GM18507 (cell line): ENCODE measurements at places on chromosomes 4 and X.

DNA sequence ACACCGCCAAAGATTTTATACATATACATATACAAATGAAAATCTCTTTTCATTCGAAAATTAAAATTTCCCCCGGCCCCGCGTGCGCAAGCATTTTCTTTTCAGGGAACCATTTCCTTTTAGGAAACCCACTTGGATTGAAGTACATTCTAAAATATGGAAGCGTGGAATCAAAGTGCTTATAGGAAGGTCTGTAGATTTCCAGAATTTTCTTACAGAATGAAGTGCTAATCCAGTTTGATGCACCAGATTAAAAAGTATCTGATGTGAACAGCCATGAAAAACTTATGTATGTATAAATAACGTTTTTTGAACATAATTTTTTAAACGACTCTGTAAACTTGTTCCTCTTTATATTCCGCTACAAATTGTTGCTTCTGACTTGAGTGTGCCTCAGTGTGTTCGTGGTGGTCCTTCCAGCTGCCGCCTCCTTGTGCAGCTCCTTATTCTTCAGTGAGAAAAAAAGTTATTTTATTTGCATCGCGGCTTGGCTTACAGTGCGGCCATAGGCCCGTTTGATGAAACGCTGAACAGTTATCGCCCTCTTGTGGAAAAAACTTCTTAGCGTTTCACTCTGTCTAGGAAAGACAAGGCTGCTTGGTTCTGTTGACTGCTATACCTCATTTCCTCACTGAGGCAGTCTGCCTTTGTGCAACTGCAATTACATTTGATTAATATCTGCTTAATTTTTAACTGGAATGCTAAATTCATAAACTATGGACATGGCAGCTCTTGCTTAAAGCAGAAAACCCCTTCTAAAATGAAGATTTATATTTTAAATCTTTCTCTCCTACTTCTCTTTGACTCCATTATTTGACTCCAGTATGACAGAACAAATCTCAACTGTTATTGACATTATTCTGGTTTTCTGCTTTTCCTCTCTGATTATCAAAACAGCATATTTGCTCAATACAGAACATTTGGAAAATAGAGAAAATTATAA, 4.7 kb upstream of the NKX6-1 start:
- DNase-seq = no peak

GRCh38 chr4:29175291-29175690, 1544.9 kb upstream of the PCDH7 start:
- DNase-seq = no peak

DNA sequence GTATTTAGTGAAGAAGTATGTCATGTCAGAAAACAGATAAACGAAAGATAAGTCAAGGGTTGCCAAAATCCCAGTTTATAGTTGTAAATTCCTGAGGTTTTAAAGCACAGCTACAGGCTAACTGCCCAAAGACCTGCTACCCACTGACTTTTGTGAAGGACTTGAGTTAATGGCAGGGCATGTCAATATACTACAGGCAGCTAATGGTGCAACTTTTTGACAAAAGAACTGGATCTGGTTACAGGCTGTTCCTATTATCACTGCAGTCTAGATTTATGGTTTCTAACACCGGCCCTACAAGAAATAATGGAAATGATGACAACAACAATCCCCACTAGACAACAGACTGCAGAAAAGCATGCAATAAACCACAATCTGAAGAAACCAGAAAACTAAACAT, 6.4 kb downstream of the SCML2 start:
- no peak for DNase-seq

- no peak for DNase-seq
Observed at GRCh38 chrX:120791013-120791643, 84.5 kb downstream of the CT47B1 start.

DNA sequence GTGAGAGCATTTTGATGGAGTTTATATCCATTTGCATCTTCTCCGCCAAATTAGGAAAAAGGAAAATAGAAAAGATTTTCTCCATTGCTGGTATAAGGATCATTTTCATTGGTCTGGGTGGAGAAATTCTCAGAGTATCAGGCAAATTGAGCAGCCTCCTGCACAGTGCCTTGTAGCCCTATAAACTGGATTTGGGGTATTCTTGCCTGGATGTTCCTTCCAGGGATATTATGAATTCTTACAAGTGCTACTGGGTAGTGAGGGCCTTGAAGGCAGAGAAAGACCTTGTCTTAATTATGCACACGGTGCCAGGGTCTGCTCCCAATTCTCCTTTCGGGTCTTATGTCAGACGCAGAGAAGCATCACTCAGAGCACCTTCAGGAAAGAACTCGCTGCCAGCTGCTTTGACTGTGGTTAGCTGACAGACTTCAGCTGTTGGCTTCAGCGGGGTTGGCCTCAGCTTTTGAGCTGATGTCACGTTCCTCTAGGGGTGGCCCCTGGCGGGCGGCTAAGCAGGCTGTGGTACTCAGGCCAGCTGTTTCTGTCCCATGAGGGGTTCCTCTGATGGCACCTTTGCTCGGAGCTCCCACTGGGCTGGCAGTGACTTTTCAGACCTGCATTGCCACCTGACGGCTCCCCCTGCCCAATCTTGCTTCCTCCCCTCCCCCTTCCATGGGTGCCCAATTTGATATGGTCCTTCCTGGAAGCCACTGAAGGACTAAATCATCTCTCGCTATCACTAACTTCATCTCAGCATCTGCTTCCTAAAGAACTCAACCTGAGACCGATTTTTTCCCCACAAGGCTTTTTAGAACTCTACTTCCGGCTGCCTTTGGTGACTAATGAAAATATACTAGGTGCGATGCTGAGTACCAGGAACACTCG, 519.5 kb downstream of the BCOR start:
- DNase-seq = peak; percentile 3

GRCh38 chr4:139833151-139833910, 167.7 kb downstream of the MGST2 start:
- no peak for DNase-seq

DNA sequence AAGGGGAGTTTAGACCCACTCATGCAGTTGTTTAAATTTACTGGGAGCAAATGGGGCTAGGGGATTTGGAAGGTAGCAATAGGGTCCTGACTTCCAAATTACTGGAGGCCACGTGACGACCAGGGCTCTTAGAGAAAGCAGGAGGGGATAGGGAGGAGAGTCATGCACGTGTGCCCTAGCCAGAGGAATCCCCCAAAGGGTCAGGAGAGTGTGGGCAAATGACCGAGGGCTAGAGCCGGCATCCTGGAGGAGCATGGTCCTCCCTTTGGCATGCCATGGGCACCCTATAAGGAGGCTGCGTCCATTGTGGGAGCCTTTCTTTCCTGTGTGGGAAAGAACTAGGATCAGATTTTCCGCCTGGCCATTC, 25.5 kb upstream of the GPC4 start:
- no peak for DNase-seq

DNA sequence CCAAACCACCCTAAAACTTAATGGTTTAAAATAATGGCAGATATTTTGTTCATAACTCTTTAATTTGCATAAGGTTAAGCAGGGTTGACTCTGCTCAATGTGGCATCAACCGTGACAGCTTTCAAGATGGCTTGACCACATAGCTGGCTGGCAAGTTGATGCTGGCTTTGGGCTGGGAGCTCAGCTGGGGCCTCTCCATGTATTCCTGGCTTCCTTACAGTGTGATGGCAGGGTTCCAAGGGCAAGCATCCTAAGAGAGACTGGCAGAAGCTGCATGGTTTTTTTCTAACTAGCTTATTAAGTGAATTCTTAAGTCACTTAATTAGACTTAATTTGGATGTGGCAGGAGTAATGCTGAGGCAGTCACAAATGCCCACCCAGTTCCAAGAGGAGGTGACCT, 4.5 kb downstream of the RP2 start:
- DNase-seq = no peak

DNA sequence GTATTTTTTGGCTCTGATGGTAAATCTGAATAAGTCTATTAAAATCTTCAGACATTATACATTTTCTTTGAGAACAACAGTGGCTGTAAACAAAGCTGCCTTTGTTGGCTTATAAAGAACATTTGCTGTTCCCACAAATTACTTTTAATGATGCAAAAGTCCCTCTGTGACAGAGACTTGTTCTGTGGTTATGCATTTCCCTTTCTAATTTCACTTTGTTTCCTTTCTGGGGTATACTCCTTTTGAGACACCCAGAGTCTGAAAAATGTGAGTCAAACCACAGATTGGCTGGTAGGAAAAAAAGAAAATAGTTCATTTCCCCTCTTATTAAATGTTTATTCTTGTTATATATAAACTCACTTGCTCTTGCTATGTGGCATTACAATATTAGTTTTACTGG, 402.4 kb downstream of the PACRGL start:
- DNase-seq = no peak

DNA sequence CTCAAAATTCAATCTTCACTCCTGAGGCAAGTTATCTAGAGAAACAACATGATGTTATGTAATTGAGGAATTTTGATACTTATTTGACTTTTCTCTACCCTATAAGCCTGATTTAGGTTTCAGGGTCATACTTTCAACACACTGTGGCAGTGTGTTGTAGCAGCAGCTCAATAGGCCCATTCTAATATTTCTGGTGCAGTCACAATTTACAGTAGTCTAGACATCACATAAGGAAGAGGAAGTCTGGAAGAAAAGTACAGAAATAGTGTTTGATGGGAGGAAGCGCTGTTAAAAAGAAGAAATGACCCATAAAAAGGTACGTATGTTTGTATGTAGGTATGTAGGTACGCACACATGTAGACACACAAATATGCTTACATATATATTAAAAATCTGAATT, 194.3 kb downstream of the ARHGAP24 start:
- DNase-seq = no peak

GRCh38 chr4:111847296-111848008, 297.8 kb upstream of the FAM241A start:
- no peak for DNase-seq

DNA sequence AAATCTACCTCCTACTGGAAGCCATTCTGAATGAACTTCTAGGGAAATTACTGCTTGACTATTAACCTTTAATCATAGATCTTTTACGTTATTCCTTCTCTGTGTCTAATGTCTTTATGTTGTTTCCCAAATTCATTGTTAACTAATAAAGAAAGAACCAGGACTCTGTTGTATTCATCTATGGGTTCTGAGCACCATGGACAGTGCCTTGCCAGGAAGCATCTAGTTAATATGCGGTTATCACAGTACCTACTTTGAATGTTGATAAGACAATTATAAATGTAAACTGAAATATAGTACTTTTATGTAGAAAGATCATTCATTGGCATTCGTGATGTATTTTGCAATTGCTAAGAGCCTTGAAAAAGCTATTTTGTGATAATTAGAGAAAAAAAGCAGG, 23.8 kb downstream of the NWD2 start:
- DNase-seq = no peak

GRCh38 chr4:67934628-67935027, 28.7 kb downstream of the TMPRSS11A start:
- no peak for DNase-seq

DNA sequence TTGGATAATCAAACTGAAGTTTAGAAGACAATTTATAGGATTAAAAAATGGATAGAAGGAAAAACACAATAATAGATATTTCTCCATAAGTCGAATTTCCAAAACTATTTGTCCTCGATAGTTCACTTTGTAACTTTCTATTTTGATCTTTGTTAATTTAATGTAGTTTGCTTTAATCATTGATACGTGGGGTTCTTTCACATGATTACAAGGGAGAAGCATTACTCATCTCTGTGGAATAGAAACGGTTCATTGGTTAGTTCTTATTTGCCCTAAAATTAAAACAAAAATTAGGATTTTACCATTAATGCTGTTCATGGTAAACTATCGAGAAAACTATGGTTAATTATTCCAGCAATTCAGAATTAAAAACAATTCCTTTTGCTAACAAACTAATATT, 2.1 kb downstream of the TET2 start:
- DNase-seq = no peak

GRCh38 chr4:13032936-13033335, 451.2 kb downstream of the RAB28 start:
- no peak for DNase-seq

DNA sequence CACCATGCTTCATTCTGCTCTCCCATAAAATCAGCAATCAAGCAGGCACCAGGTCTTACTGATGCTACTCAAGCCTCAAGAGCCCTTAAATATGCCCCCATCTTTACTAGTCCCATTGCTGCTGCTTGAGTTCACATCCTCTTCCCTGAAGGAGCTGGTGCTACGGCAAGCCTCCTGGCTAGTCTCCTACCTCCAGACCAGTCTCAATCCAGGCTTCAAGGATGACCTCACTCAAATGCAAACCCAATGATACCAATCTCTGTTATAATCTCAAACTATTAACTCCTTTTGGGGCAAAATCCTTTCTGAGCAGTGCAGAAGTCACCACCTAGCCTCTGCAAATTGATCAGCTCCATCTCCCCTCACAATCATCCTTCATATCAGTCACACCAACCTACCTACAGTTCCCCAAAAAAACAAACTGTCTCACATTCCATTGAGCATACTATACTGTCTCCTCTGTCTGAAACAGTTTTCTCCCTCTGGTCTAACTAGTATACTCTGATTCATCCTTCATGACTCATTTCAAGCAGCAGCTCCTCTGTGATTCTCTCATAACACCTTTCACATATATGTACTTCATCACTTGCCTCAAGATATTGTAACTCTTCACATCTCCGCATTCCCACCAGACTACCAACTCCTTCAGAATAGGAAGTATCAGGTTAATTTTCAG, 30.0 kb downstream of the PAPSS1 start:
- DNase-seq = no peak

DNA sequence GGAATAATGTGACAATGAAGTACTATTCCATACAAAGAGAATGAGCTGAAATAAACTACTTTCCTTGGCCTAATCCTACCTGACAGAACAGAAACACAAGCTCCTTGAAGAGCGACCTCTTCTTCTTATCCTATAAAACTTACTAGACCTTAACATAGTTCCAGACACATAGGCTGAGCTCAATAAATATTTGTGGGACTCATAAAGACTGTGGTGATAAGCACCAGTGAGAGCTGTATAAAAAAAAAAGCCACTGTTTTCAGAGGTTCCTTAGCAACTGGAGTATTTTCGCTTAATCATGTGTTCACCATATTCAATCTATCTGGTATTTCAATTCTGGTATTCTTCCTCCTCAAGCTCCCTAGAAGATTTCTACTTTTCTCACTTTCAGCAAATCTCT, 1129.6 kb downstream of the STPG2 start:
- no peak for DNase-seq

- no peak for DNase-seq
Observed at GRCh38 chr4:128450326-128451120, 162.9 kb upstream of the PGRMC2 start.

DNA sequence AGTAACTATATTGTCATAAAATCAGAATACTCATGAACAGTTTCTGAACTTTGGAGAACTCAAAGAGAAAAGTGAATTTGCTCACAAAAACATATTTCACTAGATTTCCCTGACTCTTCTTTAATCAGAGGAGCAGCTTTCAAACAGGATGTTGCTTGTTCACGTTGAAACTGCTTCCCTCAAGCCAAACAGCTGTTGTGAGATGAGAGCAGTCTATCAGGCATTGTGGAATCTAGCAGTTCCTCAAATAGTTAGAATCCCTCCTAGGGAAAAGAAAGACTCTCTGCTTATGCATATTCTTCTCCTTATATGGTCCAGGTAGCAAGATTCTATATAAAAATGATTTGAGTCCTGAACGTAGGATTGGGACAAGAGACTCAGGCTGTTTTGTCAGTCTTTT, 1012.1 kb downstream of the FAM133A start:
- no peak for DNase-seq
